ENCODE measurements at places on chromosomes 5 and 9.
A peak's percentile ranks its signal among the peaks of the same experiment; 100 is the strongest.

GRCh38 chr5:169571355-169571754 is 12.2 kb upstream of the SPDL1 start:
- no peak for DNase-seq

DNA sequence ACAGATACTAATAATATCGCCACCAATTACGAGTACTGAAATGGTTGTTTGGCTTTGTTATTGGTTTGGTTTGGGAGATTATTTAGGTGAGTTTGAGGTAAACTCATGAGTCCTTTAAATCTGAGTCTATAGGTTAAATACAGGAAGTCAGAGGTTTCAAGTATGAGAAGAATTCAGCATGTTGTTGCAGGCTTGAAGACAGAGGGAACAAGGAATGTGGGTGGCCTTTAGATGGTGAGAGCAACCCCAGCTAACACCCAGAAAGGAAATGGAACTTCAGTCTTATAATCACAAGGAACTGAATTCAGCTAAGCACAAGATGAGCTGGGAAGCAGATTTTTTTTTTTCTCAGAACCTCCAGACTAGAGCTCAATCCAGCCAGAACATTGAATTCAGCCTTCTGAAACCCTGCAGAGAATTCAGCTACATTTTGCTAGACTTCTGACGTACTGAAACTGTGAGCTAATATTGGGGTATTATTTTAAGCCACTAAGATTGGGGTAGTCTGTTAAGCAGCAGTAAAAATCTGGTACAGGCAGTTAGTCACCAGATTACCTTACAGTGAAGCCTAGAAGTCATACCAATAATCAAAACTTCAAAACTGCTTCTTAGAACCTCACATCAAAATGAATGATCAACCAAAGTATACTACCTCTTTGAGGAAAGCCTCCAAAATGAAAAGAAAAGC is 216.0 kb upstream of the PUM3 start:
- DNase-seq = no peak

DNA sequence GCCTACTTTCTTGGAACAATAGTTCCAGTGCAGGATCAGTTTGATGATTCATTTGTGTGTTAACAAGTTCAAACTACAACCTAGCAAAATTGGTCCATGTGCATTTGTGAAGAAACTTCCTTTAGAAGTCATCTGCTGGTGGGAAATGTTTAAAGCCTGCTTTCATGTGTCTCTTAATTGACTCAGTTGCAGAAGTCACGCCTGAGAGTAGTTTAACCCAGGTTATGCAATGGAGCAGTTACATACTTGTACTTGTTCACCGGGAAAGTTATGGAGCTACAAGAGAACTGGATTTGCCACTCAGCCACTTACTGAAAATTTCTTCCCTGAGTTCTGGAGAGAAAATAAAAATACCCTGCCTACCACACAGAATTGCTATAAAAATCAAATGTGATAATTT is 1397.8 kb downstream of the PTPRD start:
- no peak for DNase-seq

DNA sequence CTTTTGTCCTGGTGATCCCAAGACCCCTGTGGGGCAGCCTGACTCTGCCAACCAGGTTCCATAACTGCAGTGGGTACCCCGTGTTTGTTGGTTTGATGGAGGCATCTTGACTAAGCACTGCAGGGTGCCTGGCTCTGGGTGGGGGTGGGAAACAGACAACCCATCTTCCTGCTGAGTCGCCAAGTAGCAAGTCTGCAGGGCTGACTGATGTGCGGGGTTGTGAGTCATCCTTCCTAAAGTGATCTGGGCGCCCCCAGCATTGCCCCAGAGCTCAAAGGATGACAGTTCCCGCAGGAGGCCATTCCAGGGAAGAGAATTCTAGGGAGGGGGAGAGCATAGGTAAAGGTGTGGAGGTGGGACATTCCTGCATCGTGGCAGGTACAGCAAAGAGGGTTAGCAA is 23.5 kb downstream of the DAB2IP start:
- no peak for DNase-seq

DNA sequence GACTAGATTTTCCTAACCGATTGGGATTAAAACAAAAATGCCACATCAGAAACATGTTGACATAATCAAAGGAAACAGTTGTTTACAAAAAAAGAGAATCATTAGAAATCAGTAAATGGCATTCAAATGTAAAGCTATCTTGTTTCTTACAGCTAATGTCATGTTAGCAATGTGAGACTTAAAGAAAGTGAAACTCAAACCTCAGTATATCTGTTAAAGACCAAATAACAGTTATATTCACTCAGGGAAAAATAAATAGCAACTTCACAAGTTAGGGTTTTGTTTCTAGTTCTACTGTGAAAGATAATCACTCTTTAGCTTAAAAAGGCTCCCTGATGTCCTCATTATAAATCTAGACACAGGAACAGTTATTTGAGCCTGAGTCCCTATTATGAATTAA is 189.3 kb upstream of the EFNA5 start:
- DNase-seq = no peak

- no peak for DNase-seq
Observed at GRCh38 chr9:114825126-114825795, 19.4 kb upstream of the TNFSF15 start.

- no peak for DNase-seq
Observed at GRCh38 chr5:162107591-162107990, 40.0 kb downstream of the GABRG2 start.

DNA sequence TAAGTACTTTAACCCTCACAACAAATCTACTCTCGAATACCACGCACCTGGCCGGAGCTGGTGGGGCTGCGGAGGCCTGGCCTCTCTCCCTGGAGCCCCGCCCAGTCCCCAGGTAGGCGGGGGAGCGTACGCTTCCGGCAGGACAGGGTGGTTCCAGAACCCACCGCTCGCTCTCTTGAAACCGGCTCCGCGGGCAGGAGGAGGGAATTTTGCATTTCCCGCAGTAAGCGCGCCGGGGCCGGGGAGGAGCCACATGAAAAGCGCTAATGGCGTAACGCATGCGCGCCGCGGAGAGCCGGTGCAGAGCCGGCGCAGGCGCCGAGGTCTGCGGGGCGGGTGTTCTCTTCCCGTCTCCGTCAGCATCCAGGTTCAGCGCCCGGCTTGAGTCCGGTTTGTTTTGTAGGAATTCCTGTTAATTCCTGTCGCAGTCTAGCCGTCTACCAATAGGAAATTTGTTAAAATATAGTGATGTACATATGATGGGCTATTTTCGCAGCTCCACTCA is 20.8 kb downstream of the CAVIN4 start:
- DNase-seq = peak; percentile 91
